ENCODE measurements at places on chromosomes 3 and 15. TPM values are rescaled to one million over a fixed set of nuclear protein-coding genes. Genes with fewer than 3 reads are reported as not detected.

Gene CCR9
- total RNA-seq = not detected

Gene GOLGA8S
- 0.06 TPM for total RNA-seq

Gene GATM
- total RNA-seq = not detected

Gene PLA2G4D
- total RNA-seq = not detected

Gene CSNK1G1
- total RNA-seq = 27.2 TPM

Gene NOX5
- not detected for total RNA-seq

Gene TP63
- 0.39 TPM for total RNA-seq

Gene HESX1
- total RNA-seq = 1.0 TPM

Gene MYRIP
- 2.3 TPM for total RNA-seq

Gene ZNF660
- 0.88 TPM for total RNA-seq

Gene TGM4
- total RNA-seq = not detected

Gene PLSCR1
- total RNA-seq = 209 TPM

Gene PRR20G
- not detected for total RNA-seq
